ENCODE measurements at places on chromosomes 3 and 15.
A peak's percentile ranks its signal among the peaks of the same experiment; 100 is the strongest.

- no peak for DNase-seq
- no peaks in the 10 kb centered on the region for H3K36me3 ChIP-seq
- H3K27ac ChIP-seq = no peak overlapping the region
- no peak overlapping the region for H3K4me3 ChIP-seq
- no peaks in the 10 kb centered on the region for H3K27me3 ChIP-seq
Observed at GRCh38 chr3:131794766-131795388, 239.9 kb downstream of the CPNE4 start.

DNA sequence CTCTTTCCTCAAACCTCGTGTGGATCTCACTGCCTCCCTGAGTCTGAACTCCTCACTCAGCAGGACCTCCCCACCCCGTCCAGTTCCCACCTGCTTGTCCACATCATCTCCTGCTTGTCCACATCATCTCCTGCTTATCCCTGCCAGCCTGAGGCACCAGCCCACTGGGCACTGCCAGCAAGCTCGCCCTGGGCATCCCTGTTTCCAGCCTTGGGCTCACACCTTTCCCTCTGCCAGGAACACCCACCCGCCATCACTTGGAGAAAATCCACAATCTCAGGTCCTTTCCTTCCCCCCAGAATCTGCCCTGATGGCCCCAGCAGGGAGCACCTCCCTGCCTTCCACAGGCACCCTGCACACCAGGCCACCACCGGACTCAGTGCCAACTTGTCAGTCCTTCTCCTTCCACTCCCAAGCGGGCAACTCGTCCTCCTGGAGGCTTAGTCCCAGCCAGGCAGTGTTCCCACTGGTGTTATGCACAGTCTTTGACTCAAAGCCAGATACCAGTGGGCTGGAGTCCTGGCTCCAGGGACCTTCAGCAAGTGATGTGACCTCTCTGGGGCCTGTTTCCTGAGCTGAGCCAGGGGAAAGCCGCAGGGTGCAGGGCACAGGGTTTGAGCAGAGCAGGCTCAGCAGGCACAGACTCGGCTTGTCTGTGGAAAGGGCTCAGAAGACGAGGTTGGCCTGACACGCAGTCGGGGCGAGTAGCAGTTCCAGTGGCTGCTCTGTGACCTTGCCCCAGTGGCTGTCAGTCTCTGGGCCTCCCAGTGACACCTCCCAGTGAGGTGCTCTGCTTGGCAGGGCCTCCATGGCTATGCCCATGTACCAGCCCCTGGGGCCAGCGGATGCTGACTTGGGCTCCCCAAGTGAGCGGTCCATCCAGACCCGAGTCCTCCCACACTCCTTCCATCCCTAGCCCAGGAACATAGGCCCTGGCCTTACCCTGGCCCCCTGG, 9.5 kb upstream of the MESP2 start:
- DNase-seq = peak; percentile 29
- H3K27me3 ChIP-seq = no peaks in the 10 kb centered on the region
- peaks cover 10% of the 10 kb centered on the region for H3K4me1 ChIP-seq
- no peak overlapping the region for H3K4me3 ChIP-seq

- no peaks in the 10 kb centered on the region for H3K27me3 ChIP-seq
- H3K4me1 ChIP-seq = no peaks in the 10 kb centered on the region
- H3K36me3 ChIP-seq = no peaks in the 10 kb centered on the region
- no peak for DNase-seq
- no peak overlapping the region for H3K4me3 ChIP-seq
Observed at GRCh38 chr3:3689601-3690375, 109.4 kb upstream of the LRRN1 start.

DNA sequence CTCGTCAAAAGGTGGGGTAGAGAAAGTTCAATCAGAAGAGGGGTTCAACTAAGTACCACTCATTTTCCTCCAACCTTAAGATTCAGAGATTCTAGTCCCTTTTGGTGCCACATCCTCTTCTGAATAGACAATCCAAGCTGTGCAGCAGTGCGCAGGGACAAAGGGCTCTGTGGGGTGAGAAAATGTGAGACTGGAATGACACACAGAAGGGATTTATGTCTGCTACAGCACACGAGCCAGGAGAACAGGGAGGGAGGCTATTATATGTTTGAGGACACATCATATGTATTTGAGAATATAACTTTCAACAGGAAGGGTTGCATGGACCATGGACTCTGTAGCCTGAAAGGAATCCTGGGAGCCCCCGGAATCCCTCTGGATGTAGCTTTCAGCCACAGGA, 33.0 kb downstream of the LSM3 start:
- no peak overlapping the region for H3K4me3 ChIP-seq
- H3K36me3 ChIP-seq = no peaks in the 10 kb centered on the region
- H3K4me1 ChIP-seq = no peaks in the 10 kb centered on the region
- H3K27ac ChIP-seq = no peak overlapping the region
